ENCODE measurements at places on chromosomes 3 and 15. TPM values are rescaled to one million over a fixed set of nuclear protein-coding genes. Genes with fewer than 3 reads are reported as not detected.

Gene DNAJA4
- total RNA-seq, result 7.4 TPM

Gene CCDC191
- total RNA-seq, result 3.2 TPM

Gene ROPN1B
- total RNA-seq, result 1.1 TPM

Gene GOLGA8T
- total RNA-seq, result 0.49 TPM

Gene LRTM1
- total RNA-seq, result not detected

Gene FGF7
- total RNA-seq, result 133 TPM

Gene IGSF11
- 8.1 TPM for total RNA-seq

Gene RAB43
- 5.0 TPM for total RNA-seq

Gene TEX55
- not detected for total RNA-seq

Gene SPTSSB
- not detected for total RNA-seq

Gene SMCO1
- total RNA-seq, result not detected

- no peak for DNase-seq
Observed at GRCh38 chr15:85825118-85825517, 30.4 kb upstream of the KLHL25 start.

DNA sequence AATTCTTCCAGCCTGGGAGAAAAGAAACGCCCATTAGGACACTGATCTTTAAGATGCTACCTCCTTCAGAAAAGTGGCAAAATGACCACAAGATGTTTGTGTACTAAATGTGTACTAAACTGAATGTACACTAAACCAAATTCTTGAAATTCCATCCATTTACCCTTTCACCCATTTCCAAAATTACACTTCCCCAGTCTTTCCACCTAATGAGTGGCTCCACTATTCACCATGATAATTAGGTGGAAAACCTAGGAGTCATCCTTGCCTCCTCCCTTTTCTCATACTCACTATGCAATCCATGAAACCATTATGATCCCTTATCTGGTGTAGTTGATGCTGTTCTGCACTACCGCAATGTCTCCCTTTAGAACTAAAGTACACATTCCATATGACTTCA lies 452.1 kb upstream of the THBS1 start:
- DNase-seq, result no peak

GRCh38 chr15:69068157-69068556 lies 53.7 kb downstream of the NOX5 start:
- DNase-seq, result peak; percentile 3

- DNase-seq, result peak; percentile 52
Observed at GRCh38 chr15:31270767-31271166, 55.9 kb upstream of the KLF13 start.

DNA sequence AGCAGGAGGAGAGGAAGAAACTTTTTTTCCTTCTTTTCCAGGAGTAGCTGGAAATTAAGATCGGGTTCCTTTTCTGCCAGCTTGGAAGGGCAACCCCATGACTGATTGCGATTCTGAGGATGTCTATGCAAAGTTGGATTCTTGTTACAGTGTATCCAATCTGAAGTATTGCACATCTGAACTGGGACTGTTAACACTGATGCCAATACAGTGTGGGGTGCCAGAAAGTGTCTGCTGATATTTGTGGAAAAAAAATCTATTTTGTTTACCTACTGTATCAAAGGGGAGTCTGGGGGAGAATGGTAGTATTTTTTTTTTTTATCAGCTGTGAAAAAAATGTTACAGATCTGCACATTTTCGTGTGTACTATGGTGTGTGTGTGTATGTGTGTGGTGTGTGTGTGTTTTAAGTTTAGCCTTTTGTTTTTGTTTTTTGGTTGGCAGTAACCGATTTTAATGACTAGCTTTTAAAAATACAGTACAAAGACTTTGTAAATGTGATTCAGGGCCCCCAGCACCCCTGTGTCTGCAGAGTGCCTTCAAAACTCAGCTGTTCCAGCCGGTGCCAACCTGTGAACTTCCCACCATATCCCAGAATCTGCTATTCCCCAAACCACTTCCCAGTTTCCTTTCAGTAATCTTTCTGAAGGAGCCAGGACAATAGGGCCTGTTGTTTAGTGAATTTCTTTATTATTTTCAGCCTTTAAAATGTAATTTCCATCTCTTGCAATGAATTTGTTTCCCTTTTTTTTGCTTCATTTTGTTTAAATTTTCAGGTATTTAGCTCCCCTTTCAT lies 1.9 kb downstream of the RAP2B start:
- DNase-seq, result no peak

- peak; percentile 69 for DNase-seq
Observed at GRCh38 chr3:128123156-128123537, 465 bp downstream of the RUVBL1 start.

DNA sequence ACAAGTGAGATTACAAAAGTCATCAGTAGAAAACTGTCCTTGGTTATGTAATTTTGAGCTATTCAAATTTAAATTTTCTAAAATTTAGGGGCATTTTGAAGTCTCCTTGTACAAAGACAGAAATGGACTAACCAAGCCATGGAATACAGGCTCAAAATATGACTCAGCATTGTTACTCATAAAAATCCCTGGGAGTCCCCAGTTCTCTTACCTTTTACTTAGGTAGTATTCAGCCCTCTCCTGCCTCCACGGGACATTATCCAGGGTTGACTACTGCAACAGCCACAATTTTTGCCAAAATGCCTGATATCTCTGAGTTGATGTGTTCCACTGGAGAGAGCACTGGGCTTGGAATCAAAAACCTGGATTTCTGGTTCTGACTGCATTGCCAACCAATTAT lies 25.0 kb downstream of the CLDN18 start:
- no peak for DNase-seq

GRCh38 chr3:83738202-83738601 lies 1220.6 kb upstream of the CADM2 start:
- DNase-seq, result no peak

DNA sequence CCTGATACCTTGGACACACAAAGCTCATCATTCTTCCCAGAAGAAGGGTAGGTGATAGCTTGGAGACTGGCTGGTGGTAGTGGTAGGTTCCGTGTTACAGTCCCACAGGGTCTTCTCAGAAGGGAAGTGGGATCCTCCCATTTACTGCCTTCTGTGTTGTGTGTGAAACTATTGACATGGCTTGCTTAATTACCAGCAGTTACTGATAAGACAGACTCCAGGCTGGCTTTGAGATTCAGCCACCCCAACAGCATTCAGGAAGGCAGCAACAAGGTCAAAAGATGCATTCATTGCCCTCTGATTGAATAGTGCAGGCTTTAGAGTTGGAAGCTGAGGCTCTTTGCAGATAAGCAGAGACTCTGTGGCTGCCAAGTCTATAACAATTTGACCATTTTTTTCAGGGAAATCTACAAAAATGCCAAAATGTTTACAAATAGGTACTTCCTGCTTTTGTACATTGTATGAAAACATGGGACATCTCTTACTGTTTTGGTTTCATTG lies 7.7 kb downstream of the ARNT2 start:
- DNase-seq, result no peak

GRCh38 chr3:102053375-102053989 lies 204.2 kb downstream of the NFKBIZ start:
- DNase-seq, result no peak

DNA sequence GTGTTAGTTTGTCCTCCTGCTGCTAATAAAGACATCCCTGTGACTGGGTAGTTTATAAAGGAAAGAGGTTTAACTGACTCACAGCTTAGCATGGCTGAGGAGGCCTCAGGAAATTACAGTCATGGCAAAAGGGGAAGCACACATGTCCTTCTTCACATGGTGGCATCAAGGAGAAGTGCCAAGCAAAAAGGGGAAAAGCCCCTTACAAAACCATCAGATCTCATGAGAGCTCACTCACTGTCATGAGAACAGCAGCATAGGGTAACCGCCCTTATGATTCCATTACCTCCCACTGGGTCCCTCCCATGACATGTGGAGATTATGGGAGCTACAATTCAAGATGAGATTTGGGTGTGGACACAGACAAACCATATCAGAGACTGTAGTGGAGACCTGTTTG lies 27.0 kb downstream of the TM2D3 start:
- no peak for DNase-seq

- DNase-seq, result peak; percentile 97
Observed at GRCh38 chr3:48989796-48990635, at the start of gene P4HTM. Gene P4HTM (plus strand): TSS chr3:48990241. CDS start chr3:48990257, 16 bp downstream.

DNA sequence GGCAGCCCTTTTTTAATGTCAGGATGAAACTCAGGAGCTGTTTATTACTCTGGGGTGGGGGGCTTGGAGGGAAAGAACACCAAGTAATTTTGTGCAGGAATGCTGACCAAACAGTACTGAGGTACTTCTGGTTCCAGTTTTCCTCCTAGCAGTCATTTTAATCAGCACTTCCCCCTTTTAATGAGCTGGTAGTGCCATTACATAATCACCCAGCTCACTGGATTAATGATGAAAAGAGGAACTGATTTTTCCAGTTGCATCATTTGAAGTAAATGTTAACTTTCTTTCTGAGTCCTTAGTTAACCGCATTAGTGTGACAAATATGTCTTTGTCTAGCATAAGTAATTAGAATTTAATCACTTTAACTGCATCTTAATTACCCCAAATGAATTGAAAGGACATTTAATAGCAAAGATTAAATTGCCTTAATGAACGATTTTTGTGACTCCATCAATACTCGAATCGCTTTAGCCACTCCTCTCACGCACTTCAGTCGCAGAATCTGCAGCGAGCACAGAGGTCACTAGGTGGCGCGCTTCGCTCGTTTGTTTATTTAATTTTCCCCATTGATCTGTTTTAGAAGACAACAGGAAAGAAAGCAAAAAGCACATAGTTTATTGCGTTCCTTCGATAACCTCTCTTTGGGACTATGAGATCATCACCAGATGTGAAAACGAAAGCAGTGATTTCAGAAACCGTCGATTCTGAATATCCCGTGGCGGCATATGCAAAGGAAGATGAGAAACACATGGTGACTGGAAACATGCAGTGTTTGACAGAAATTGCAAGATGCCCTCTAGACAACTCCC lies 9.8 kb downstream of the ONECUT1 start:
- no peak for DNase-seq

- DNase-seq, result no peak
Observed at GRCh38 chr15:39056357-39056756, 491.7 kb upstream of the RASGRP1 start.

GRCh38 chr3:18512007-18512406 lies 86.9 kb upstream of the SATB1 start:
- DNase-seq, result no peak

- no peak for DNase-seq
Observed at GRCh38 chr15:58206151-58206550, 68.0 kb downstream of the AQP9 start.

DNA sequence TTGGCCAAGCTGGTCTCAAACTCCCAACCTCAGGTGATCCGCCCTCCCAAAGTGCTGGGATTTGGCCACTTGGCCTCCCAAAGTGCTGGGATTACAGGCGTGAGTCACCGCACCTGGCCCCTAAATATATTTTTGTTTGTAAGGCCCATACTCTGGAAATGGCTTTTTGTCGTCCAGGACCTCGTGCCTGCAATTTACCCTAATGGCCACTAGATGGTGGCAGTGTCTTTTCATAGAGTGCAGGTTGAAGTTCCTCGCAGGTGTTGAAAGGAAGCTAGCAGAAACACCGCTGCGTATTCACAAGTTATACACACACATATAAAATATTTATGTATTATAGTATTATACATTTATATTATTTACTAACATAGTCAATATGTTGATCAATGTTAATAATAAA lies 97.2 kb downstream of the LRTM1 start:
- DNase-seq, result no peak

- no peak for DNase-seq
Observed at GRCh38 chr15:45326280-45326679, 52.1 kb downstream of the GATM start.

GRCh38 chr15:39399600-39399999 lies 181.3 kb upstream of the THBS1 start:
- DNase-seq, result no peak

GRCh38 chr15:47485419-47485818 lies 231.9 kb upstream of the SEMA6D start:
- no peak for DNase-seq
